ENCODE measurements at places on chromosomes 13 and 19.
A peak's percentile ranks its signal among the peaks of the same experiment; 100 is the strongest.

DNA sequence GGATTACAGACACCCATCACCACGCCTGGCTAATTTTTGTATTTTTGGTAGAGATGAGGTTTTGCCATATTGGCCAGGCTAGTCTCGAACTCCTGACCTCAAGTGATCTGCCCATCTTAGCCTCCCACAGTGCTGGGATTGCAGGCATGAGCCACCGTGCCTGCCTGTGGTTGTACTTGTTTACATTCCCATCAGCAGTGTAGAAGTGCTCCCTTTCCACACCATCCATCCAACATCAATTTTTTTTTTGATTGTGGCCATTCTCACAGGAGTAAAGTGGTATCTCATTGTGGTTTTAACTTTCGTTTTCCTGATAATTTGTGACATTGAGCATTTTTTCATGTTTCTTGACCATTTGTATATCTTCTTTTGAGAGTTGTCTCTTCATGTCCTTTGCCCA lies 1019.4 kb upstream of the SLC10A2 start:
- no peak for DNase-seq

GRCh38 chr13:108375034-108375433 lies 105.5 kb downstream of the TNFSF13B start:
- DNase-seq = no peak

GRCh38 chr19:29507081-29507860 lies 18.5 kb upstream of the VSTM2B start:
- no peak for DNase-seq

GRCh38 chr13:98142380-98143156 lies at the start of gene FARP1:
Gene FARP1 (plus strand): TSS chr13:98143094. CDS start chr13:98213243, 70,149 bp downstream.
- peak; percentile 76 for DNase-seq

DNA sequence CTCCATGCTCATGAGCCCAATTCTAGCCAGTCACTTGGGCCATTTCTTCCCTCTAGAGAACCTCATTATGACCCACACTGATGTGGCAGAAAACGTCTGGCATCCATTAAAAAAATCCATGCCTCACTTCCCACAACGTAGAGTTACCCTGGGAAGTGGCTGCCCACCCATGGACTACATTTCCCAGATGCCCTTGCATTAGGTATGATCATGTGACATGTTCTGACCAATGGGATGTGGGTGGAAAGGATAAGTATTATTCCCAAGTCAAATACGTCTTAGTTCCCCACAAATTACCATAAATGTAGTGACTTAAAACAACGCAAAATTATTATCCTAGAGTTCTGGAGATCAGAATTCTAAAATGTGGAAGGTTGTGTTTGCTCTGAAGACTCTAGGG lies 47.9 kb upstream of the ZNRF4 start:
- no peak for DNase-seq

DNA sequence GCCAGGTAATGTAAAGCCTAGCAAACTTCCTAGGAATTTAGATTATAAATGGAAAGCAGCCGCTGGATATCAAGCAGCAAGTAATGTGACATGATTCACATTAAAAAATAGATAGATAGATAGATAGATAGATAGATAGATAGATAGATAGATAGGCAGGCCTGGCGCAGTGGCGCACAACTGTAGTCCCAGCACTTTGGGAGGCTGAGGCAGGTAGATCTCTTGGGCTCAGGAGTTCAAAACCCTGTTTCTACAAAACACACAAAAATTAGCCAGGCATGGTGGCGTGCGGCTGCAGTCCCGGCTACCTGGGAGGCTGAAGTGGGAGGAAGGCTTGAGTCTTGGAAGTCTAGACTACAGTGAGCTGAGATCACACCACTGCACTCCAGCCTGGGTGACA lies 236.9 kb downstream of the SLITRK6 start:
- DNase-seq = no peak

- no peak for DNase-seq
Observed at GRCh38 chr19:41691268-41691970, 3.3 kb upstream of the CEACAM7 start.

DNA sequence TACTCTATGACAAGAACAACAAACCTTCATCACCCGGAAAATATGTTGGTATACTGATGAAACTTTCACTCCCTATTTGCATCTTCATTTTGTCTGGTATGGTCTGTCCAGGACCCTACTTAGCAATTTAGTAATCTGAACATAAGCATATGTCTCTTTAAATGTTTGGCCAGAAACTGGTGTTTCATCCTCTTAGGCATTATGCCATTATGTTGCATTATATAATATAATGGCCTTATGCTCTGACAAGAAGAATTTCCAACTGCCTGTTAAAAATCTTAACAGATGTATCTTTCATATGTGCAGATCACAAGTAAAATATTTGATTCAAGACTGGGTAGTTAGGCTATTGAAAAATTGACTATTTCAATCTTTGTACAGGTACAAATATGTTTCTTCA lies 610.6 kb upstream of the PRR20A start:
- DNase-seq = no peak

- no peak for DNase-seq
Observed at GRCh38 chr13:20715330-20715712, 11.8 kb downstream of the IL17D start.

DNA sequence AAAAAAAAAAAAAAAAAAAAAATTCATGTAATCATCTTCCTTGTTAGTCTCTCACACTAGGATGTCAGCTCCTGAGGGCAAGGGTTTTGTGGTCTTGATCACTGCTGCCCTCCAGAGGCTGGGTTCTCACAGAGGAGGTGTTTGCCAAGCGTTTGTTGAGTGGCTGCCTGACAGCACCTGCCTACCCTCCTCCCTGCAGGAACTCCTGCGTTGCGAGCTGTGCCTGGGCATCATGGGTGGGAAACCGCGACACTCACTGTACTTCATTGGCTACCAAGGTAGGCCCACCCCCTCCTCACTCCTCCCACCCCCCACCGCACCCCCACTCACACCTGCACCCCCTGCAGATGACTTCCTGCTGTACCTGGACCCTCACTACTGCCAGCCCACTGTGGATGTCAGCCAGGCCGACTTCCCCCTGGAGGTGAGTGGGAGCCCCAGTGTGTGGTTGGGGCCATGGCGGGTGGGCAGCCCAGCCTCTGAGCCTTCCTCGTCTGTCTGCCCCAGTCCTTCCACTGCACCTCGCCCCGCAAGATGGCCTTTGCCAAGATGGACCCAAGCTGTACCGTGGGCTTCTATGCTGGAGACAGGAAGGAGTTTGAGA lies 8.1 kb downstream of the ATG4D start:
- DNase-seq = peak; percentile 0
